ENCODE measurements at places on chromosomes 12 and 14.

DNA sequence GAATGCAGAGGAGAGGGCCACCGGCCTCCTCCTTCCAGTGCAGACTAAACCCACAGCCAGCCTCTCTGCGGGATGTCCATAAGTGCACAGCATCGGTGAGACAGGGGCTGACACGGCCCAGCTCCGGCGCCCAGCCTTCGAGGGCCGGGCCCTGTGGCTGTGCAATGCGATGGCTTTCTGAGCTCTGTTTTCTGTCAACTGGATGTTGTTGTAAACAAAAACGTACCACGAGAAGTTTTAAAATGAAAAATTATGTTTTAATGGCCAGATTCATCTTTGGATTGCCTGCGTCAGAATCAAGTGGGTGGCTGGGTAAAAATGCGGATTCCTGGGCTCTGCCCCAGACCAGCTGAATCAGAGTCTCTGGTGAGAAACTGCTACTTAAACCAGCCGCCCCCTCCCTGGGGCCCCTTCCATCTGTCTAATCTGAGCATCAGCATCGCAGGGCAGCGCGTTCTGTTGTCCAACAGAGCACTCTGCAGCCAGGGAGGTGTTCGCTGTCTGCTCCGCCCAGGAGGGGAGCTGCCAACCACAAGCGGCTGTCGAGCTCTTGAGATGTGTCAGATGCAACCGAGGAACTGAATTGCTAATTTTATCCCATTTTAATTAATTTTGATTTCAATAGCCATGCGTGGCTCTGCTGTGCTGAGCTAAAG is 133.4 kb downstream of the RFLNA start:
- H3K4me3 ChIP-seq: no peak overlapping the region
- H3K27ac ChIP-seq: peak overlapping the region; percentile 80
- H3K36me3 ChIP-seq: peaks cover 40% of the 10 kb centered on the region
- DNase-seq: no peak
- peaks cover 52% of the 10 kb centered on the region for H3K4me1 ChIP-seq
- no peaks in the 10 kb centered on the region for H3K27me3 ChIP-seq

DNA sequence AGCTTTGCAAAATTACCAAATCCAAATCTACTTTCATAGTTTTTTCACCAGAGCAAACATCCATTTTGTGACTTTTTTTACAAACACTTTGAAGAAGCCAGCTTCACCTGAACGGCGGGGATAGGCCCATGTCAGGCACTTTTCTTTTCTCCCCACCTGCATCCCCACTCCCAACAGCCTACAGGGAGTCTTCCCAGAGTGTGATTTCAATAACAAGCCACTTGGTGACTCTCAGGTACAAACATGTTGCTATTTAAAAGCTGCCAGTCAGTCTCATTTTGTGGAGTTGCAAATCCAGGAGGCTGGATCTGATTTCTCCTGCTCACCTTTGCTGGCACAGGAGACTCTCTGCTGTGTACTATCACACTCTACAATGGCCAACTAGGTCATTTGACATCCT is 285.5 kb downstream of the KCNH5 start:
- no peaks in the 10 kb centered on the region for H3K4me1 ChIP-seq
- no peaks in the 10 kb centered on the region for H3K27me3 ChIP-seq
- DNase-seq: no peak

GRCh38 chr12:84702001-84702400 is 210.6 kb downstream of the SLC6A15 start:
- no peaks in the 10 kb centered on the region for H3K27me3 ChIP-seq
- no peak overlapping the region for H3K4me3 ChIP-seq
- H3K36me3 ChIP-seq: no peaks in the 10 kb centered on the region
- no peak for DNase-seq
- H3K4me1 ChIP-seq: no peaks in the 10 kb centered on the region
- no peak overlapping the region for H3K27ac ChIP-seq

DNA sequence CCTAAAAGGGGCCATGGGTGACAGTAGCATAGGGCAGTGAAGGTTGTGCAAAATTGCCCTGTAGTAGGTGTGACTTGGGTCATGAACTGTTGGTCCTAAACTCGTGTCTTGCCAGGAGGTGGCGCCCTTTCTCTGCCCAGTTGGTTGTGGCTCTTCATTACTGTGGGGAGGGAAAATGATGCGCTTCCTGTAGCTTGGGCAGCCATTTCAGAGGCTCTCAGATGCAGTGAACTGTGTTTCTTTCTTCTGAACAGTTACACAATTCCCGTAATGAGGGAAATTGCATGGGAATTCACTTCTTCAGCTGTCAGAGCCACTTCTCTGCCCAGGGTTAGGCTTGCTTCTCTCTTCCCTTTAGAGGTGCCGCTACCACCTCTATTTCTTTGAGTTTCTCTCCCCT is 148.1 kb upstream of the NRXN3 start:
- no peaks in the 10 kb centered on the region for H3K27me3 ChIP-seq
- no peak overlapping the region for H3K27ac ChIP-seq
- no peak for DNase-seq
- H3K4me3 ChIP-seq: no peak overlapping the region
- no peaks in the 10 kb centered on the region for H3K4me1 ChIP-seq

DNA sequence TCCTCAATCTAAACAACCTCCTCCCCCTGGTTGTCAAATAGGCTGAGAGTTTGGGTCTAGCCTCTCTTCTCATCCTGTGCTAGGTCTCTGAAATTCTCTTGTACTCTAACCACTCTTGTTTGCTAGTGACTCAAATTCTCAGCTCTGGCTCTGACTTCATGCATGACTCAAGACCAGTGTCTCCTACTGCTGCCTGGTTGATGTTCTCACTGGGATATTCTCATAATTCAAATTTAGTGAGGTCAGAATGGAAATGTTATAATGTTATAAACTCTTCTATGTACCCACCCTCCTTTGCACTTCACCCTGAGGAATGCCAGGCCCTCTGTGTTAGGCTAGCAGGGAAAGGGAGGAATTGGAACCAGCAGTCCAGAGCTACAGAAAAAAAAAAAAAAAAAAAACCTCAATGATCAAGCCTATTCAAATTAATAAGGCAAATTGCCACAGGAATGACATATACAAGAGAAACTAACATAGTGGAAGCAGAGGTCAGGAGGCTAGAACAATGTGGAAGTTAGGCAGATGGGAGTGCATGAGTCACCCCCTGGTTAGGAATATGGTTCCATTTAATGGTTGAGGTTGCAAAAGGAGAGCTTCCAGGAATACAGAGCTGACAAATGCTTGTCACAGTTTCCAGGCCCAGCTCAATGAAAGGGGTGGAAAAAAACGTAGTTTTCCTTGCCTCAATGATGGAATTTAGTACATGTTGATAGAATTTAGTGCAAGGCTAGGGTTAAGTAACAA is 459.5 kb downstream of the RMST start:
- peak overlapping the region; percentile 66 for H3K27ac ChIP-seq
- no peak overlapping the region for H3K4me3 ChIP-seq
- peaks cover 7% of the 10 kb centered on the region for H3K4me1 ChIP-seq
- H3K27me3 ChIP-seq: no peaks in the 10 kb centered on the region

DNA sequence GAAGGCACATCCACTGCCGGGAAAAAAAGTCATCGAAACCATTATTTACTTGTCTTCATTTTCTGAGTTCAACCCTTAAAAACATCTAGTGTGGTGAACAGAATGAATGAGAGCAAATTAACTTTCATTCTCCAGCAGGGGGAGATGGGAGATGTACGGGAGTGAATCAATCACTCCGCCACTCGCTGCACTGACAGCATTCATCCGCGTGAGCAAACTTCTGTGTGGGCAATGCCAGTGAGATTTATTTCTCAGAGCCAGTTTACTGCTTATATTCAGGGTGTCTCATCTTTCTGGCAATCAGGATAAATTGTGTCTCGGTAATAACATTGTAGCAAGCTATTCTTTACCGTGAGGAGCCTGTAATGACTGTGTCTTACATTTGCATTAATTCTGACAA is 463.6 kb upstream of the MIS18BP1 start:
- no peak overlapping the region for H3K27ac ChIP-seq
- no peak for DNase-seq
- H3K4me3 ChIP-seq: no peak overlapping the region
- H3K36me3 ChIP-seq: no peaks in the 10 kb centered on the region
- H3K27me3 ChIP-seq: no peaks in the 10 kb centered on the region
- no peaks in the 10 kb centered on the region for H3K4me1 ChIP-seq

GRCh38 chr12:22979854-22980469 is 355.0 kb downstream of the ETNK1 start:
- H3K27me3 ChIP-seq: no peaks in the 10 kb centered on the region
- H3K4me3 ChIP-seq: no peak overlapping the region
- no peaks in the 10 kb centered on the region for H3K36me3 ChIP-seq
- H3K4me1 ChIP-seq: no peaks in the 10 kb centered on the region
- no peak overlapping the region for H3K27ac ChIP-seq

DNA sequence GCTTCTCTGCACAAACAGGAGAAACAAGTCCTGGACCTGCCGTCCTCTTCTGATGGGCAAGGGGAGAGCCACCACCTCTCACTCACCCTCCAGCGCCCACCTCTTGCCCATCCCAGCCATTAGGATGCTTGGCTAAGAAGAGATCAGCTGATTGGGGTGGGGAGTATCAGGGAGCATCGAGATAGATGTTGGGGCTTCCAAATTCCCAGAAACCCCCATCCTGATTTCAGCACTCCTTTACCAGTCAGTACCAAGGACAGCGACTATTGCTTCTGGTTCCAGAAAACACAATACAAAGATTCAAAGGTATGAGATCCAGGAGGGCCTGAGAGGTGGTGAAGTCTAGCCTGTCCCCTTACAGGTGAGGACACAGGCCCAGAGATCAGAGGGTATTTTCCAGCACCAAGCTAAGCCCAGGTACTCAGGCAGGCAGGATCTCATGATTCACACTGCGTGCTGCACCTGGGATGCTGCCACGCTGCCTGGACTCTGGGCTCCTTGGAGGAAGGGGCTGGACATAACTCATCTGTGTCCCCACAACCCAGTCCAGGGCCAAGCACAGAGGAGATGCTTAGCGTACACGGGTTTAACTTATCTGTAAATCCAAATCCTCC is 76.6 kb downstream of the TUNAR start:
- H3K4me3 ChIP-seq: no peak overlapping the region
- no peaks in the 10 kb centered on the region for H3K27me3 ChIP-seq
- H3K27ac ChIP-seq: no peak overlapping the region
- no peaks in the 10 kb centered on the region for H3K4me1 ChIP-seq
- no peaks in the 10 kb centered on the region for H3K36me3 ChIP-seq
- DNase-seq: no peak

DNA sequence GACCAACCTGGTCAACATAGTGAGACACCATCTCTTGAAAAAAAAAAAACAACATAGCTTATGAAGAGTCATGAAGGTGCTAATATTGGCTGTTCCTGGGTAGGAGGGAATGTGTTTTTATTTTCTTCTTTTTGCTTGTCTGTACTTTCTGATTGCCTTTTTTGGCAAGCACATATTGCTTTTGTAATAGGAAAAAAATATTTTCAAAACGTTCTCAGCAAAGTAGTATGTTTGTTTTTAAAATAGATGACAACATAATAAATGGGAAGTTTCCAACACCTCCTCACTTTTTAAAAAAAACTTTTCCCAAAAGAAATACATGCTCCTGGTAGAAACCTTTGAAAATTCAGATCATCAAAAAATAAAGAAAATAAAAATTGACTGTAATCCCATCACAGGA is 20.9 kb downstream of the FOS start:
- no peak overlapping the region for H3K4me3 ChIP-seq
- DNase-seq: no peak
- H3K27me3 ChIP-seq: no peaks in the 10 kb centered on the region
- no peaks in the 10 kb centered on the region for H3K36me3 ChIP-seq
- peaks cover 27% of the 10 kb centered on the region for H3K4me1 ChIP-seq

DNA sequence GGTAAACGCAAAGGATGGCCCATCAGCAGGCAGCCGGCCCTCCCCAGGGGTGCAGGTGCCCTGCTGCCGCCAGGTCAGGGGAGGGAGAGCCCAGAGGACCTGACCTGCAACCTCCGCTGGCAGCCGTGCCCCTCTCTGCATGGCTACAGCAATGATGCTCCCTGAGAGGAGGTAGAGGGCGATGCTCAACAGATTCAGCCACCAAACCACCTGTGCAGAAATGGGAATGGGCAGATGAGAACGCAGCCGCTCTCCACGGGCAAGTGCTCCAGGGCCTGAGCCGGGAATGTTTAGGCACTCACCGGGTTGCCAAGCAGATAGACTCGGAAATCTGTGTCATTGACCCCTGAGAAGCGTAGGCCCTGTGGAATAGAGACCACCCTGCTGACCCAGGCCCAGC is 8.7 kb upstream of the NGB start:
- no peak for DNase-seq
- no peaks in the 10 kb centered on the region for H3K4me1 ChIP-seq
- no peaks in the 10 kb centered on the region for H3K36me3 ChIP-seq
- no peak overlapping the region for H3K4me3 ChIP-seq
- H3K27ac ChIP-seq: no peak overlapping the region
- no peaks in the 10 kb centered on the region for H3K27me3 ChIP-seq

DNA sequence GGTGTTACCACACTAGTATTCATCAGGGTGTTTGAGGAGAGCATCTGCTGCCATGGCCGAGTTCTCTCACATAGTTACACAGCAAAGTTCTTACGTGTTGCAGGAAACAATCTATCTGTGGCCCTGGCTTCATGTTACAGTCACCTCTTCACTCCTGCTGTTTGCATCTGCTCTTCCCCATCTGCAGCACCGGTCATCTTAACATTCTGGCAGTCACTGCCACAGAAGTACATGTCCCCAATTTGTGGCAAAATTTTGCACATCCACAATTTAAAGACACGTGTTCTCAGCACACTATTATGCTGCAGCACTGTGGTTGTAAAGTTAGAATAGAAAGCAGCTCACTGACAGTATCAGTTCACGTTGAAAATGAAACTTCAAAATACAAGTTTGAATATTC is 23.2 kb downstream of the MAPK1IP1L start:
- no peak overlapping the region for H3K4me3 ChIP-seq
- peaks cover 20% of the 10 kb centered on the region for H3K4me1 ChIP-seq
- no peak overlapping the region for H3K27ac ChIP-seq
- DNase-seq: no peak
- H3K36me3 ChIP-seq: no peaks in the 10 kb centered on the region

- no peak for DNase-seq
- H3K27ac ChIP-seq: no peak overlapping the region
- no peaks in the 10 kb centered on the region for H3K4me1 ChIP-seq
- H3K27me3 ChIP-seq: no peaks in the 10 kb centered on the region
- H3K4me3 ChIP-seq: no peak overlapping the region
- H3K36me3 ChIP-seq: no peaks in the 10 kb centered on the region
These were observed 235.4 kb upstream of the E2F7 start for GRCh38 chr12:77300811-77301210.

GRCh38 chr14:34058510-34058909 is 107.6 kb upstream of the EGLN3 start:
- H3K36me3 ChIP-seq: no peaks in the 10 kb centered on the region
- no peak for DNase-seq
- peaks cover 6% of the 10 kb centered on the region for H3K4me1 ChIP-seq
- no peak overlapping the region for H3K27ac ChIP-seq
- no peaks in the 10 kb centered on the region for H3K27me3 ChIP-seq
- H3K4me3 ChIP-seq: no peak overlapping the region

Measured in vagina (tissue), 2 donors.